ENCODE measurements at places on chromosomes 7 and 10.

DNA sequence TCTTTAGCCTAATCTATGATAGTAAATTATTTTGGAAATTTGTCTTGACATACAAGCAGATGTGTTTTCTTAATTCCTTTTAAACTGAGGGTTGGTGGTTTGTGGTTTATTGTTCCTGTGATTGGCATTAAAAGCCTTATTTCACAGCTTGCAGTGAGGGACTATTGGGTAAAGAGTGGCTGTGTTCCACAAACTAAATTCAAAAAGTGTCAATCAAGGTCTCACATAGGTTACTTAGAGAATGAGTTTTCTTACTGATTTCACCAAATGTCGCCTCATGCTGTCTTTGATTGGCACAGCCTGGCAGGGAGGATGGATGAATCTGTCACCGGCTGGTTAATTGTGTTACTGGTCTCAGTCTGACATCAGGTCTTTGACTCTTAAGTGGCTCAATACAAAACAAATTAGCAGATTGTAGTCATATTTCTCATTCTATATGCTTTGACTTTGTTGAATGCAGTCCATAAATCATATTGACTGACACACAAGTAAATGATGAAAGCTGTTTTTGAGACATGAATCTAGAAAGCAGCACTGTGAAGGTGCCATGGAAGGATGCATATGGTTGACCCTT is 66.8 kb upstream of the CYP26C1 start:
- DNase-seq = no peak

DNA sequence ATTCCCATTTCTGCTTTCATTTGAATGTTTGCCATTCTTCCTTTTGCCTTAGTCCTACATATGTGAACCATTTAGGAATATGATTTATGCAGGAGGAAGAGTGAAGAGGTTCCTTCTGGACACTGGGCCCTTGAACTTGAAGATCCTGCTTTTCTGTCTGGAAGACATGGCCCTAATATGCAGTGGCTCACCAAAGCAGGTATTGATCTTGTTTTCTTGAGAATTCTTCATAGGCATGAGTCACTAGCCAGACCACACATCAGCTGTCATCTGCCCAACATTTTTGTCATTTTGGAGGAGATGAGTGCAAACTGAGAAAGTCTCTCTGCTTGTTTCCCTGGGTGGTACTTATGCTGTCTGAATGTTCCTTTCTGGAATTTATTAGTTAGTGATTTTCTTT is 382.6 kb downstream of the LRMDA start:
- no peak for DNase-seq

GRCh38 chr10:49579621-49580020 is 30.5 kb upstream of the SLC18A3 start:
- DNase-seq = no peak

DNA sequence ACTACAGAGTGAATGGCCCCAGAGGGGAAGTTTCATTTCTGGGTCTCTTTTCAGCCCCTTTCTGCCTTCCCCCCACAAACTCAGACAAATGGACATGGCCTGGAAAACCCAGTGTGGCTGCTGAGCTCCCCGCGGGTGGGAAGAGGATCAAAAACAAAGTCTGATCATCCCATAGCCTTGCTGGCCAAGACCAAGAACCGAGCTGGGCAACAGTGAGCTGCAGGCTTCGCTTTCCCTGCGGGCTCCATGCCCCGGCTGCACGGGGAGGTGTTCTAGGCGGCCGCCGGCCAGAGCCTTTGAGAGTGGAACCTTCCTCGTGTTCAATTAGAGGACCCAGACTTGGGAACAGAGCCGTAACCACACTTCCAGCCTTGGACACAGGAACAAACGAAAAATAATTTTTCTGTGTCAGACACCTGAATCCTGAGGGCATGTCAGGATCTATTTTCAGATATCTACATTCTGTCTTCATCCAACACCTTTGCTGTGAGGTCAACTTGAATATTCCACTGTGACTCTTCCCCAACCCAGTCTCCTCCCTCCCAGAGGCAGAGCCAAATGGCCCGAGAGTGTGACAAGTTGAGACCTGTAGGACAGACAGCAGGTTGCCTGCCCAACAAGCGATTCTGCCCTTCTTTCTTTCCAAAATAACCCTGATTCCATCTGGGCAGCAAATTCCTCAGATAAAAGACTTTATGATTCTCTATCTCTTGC is 26.0 kb downstream of the WDR86 start:
- no peak for DNase-seq

DNA sequence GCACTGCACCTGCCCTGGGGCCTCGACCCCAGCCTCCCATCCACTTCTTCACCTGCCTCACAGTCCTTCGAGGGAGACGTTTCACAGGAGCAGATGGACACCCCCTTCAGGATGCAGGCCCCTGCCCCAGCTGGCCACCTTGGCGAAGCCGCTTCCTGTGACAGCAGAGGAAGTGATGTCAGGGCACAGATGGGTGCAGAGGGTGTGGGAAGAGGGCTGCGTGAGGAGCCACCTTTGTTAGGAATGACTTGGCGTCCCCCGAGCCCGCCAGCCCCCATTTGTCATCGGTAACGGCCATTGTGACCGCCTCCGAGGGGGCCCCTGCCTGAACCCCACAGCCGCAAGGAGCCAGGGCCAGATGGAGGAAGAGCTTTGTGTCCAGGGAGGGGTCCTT is 47.4 kb upstream of the SLC29A3 start:
- no peak for DNase-seq

DNA sequence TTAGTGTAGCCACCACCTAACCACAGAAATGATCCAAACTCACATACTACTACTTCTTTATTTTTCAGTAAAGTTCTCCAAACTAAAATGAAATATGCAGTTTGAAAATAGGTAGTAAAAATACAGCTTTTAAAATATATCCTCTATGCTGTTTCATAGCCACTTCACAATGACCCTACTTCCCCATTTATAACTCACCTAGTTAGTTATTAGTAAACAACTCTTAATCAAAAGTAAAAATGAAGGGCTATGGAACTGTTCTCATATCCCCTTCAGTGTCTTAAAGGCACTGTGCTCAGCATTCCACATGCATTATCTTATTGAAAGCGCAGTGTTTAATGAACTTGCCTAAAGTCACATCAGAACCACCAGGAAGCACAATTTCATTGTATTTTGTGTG is 43.5 kb downstream of the KMT2C start:
- DNase-seq = no peak

DNA sequence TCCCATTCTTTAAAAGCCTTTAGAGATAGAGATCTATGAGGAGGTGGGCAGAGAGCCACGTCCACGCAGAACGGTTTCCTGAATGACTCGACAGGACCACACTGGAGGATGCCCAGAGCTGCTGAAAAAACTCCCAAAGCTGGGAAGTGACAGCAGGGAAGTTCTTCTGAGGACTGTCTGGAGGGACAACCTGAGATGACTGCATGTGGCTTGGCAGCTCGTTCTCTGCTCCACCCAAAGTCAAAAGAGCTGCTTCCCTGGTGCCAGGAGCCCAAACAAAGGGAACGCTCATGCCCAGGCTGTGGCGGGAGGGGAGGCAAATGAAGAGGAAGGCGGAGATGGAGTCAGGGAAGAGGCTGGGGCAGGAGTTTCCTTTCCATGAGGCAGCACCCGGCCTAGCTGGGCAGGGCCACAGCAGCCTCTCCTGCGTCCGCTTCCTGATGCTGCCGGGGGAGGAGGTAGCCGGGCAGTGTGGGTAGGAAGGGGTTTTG is 95.4 kb downstream of the CCDC3 start:
- DNase-seq = no peak

DNA sequence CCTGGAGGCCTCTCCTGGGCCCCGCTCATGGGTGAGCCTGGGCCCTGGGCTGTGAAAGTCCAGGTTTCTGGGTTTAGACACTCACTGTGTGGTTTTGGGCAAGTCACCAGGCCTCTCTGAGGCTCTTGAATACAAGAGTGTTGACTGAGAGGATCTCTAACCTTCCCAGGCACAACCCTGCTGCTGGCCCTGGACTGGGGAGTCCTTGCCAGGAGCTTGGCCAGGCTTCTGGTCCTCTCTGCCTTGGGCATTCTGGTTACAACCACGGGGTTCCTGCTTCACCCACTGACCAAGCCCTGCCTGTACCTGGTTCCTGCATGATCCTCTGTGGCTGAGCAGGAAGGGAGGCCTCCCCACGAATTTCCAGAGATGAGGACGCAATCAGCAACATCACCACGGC is 63.6 kb upstream of the COL13A1 start:
- DNase-seq = no peak

DNA sequence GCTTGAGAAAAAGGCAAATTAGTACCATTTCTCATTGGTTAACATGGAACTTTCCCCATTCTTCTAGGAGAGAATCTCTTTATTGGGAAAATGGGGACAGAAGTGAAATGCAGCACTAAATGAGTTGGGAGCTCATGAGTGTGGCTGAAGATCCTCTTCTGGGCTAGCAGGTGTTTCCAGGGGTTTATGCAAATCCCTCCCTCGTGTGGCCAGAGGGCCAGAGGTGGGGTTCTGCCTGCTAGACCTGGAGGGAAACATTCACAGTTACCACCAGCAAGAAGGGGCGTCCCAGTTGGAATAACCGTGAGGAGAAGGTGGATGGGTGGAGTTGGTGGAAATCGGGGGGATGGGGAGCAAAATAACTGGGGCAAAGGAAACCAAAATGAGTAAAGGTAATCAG is 235.9 kb downstream of the KLF6 start:
- no peak for DNase-seq

- DNase-seq = no peak
Measured at GRCh38 chr7:81447351-81447952, 322.4 kb downstream of the HGF start.

GRCh38 chr7:68020102-68020501 is 1023.5 kb downstream of the TYW1 start:
- DNase-seq = no peak

- DNase-seq = no peak
Measured at GRCh38 chr10:129966370-129966888, 2.4 kb upstream of the EBF3 start.

DNA sequence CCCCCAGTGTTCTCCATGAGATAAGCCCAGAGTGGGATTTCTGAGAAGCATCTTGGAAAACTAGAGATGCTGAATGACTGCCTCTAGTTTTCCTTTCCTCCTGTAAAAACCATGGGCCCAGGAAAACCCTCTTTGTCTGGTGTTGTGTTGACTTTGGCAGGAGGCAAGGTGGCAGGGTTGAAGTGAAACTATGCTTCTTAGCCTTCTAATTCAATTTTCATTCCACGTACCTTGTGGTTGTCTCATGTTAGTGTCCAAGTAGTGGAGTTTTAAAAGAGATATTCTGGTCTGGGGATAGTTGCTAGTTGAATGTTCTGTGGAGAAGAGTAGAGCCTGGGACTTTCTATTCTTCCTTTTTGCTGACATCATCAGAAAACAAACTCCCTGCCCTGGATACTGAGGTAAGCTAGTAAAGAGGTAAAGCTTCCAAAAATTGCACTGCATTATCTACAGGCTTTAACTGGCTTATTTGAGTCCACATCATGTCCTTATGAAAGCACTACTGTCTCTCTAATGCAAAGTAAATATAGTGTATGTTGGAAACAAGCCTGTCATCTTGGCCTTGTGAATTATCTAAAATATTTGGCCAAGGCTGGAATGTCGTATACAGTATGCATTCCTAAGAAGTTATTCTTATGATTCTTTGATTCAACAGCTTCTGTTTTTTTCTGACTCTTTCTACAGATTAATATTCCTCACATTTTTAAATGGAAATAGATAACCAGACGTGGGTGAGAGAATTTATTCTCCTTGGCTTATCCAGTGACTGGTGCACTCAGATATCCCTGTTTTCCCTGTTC is at the start of gene OR2F2:
OR2F2 (plus strand) TSS at position 708 of the 800 bp plus-strand sequence; CDS start at position 708, 0 bp downstream.
- no peak for DNase-seq

DNA sequence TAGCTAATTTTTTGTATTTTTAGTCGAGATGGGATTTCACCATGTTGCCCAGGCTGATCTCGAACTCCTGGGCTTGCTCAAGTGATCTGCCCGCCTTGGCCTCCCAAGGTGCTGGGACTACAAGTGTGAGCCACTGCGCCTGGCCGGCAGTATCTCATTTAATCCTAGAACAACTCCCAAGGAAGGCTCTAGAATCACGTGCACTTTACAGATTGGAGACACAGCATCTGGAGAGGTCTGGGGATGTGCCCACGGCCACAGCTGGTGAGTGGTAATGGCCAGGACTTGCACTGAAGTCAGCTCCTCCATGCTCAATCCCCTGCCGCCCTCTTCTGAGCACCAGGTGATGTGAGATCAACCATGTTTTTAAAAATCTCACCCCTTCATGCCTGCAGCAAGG is 43.1 kb downstream of the CARD11 start:
- no peak for DNase-seq

GRCh38 chr10:23399701-23400144 is 39.2 kb upstream of the OTUD1 start:
- no peak for DNase-seq

DNA sequence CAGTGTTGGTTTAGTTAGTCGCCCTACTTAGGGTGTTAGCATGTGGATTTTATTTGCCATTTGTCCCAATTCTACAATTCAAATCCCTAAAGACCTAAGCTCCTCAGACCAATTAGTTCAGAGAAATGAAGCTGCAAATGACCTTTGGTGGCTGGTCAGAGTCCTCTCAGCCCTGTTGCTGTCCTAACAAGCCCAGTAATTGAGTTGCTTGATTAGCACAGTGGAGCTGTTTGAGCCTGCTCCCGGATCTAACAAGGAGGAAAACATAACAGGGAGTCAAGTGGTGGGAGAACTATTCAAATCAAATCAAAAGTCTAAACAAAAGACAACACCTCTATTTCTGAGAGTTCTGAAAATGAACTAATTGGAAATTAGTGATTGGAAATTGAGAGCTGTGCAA is 22.1 kb downstream of the ZDHHC6 start:
- DNase-seq = no peak

GRCh38 chr10:26994743-26995142 is 105.6 kb downstream of the ANKRD26 start:
- no peak for DNase-seq
